ENCODE measurements at places on chromosomes 13 and 19.

DNA sequence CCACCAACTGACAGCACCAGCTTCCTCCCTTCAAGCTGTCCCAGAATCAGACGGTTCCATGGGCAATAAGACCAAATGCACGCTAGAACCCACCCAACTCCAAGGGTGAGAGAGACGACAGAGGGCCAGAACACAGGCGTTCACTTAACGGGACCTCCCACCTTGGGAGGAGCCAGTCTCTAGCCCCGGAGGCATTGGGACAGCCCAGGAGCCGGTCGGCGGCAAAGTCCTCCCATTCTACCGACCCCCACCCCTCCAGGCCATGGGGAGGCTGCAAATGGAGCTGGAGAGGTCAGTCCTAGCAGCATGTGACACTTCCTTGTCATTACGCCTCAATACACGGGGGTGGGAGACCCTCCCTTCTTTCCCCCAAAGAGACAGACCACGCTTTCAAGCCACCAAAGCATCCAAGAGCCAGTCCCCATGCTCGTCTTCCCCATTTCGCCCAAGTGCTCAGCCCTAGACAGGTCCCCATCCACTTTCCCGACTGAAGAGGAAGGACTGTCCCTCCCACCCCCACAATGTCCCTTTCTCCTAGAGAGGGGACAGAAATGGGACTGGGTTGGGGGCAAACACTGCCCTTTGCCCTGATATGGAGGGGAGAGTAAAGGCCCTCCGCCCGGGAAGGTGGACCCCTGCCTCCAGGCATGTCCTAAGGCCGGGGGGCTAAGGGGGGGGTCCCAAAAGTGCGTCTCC, 964 bp downstream of the KHSRP start:
- DNase-seq = no peak

GRCh38 chr13:22218797-22219196, 547.9 kb downstream of the FGF9 start:
- DNase-seq = no peak

DNA sequence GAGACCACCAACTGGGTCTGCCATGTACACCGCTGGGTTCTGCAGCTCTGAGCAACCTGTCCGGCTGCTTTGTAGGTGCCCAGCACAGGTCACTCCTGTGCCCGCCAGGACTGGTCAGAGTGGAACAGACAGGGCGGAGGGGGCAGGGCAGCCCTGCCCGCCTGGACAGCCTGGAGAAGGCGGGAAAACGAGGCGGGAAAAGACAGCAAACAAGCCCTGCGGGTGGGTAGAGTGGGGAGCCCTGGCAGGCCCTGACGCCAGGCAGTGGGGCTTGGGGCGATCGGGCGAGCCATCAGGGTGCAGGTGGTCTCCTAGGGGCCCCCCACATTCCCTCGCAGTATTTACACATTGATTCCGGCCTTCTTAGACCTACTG, 533 bp upstream of the UHRF1 start:
- DNase-seq = no peak

DNA sequence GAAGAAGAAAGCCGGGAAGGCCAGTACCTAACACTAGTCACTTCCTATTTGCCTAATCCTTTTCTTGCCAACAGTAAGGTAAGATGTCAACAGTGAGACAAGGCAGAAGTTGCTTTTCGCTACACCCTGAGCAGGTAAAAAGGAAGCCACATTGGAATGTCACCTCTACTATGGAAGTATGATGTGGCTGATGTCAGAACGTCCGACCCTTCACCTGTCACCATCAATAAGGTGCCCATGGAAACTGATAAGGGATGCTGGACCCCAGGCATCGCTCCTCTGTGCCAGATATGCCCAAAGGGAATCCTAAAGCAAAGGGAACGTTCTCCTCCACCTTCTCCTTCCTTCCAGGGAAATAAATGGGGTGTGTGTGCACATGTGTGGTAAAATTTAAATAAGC, 34.3 kb downstream of the COL4A1 start:
- DNase-seq = no peak

GRCh38 chr19:5246554-5247155, 94.0 kb downstream of the PTPRS start:
- no peak for DNase-seq

- DNase-seq = no peak
Observed at GRCh38 chr13:53206455-53206854, 177.8 kb downstream of the OLFM4 start.

- no peak for DNase-seq
Observed at GRCh38 chr19:12786141-12786870, 5.0 kb upstream of the JUNB start.

DNA sequence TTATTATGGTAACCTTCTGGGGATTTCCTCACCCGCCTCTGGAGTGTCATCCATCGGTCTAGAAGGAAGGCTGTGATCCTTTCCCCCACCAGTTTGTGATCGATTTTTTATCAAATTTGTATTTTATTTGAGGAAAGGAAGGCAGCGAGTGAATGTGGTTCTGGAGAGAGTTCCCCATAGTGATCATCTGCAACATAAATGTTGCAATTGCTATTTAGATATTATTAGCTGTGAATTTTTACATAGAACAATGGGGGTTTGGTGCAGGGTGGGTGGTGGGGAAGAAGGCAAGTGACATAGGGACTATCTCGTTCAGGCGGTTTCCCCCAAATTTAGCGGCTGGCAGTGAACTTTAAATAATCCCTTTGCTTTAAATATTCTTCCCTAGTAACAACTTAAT, 1.2 kb downstream of the CDK8 start:
- no peak for DNase-seq

GRCh38 chr13:21365574-21365973, 93.5 kb downstream of the ZDHHC20 start:
- no peak for DNase-seq

DNA sequence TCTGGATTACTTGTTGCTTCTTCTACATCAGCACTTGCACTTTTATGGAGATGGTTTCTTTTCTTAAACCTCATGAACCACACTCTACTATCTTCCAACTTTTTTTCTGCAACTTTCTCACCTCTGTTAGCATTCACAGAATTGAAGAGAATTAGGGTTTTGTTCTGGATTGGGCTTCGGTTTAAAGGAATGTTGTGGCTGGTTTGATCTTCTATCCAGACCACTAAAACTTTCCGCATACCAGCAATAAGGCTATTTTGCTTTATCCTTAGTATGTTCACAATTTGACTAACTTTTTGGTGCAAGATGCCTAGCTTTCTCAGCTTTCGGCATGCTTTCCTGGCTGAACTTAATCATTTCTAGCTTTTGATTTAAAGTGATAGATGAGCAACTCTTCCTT, 666.7 kb upstream of the MIR17HG start:
- DNase-seq = no peak

DNA sequence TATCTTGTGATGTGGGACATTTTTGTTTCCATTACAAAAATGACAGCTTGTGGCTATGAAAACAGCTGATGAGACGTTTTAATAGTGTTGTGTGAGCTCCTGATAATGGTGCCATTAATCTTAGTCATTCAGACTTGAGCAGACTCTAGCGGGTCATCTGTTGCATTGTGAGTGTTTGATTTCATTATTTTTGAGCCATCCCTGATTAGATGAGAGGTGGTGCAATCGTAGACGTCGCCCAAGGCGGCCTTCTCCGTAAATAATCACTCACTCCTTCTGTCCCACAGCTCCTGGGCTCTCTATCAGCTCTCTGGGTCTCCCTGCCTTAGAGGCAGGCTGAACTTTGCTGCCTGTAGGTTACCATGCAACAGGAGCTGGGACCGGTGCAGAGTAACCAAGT, 528.0 kb upstream of the SGCG start:
- no peak for DNase-seq

DNA sequence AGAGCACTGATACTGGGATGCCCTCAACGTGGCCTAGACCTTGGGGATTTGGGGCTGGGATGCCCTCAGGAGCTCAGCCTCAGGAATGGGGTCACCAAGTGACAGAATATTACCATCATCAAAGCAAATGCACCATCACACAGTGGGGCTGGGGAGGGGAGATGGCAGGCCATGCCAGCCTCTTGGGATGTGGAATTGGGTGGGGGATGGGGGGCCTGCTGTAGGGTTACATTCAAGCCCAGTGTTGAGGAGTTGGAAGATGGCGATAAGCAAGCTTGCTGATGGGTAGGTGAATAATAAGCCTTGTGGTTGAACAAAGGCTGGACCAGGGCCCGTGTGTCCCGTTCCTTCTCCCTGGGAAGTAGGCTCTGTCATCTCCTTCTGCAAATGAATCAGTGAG, 69.1 kb upstream of the GPR12 start:
- DNase-seq = no peak

GRCh38 chr13:97231829-97232196, 9.7 kb downstream of the MBNL2 start:
- DNase-seq = no peak

DNA sequence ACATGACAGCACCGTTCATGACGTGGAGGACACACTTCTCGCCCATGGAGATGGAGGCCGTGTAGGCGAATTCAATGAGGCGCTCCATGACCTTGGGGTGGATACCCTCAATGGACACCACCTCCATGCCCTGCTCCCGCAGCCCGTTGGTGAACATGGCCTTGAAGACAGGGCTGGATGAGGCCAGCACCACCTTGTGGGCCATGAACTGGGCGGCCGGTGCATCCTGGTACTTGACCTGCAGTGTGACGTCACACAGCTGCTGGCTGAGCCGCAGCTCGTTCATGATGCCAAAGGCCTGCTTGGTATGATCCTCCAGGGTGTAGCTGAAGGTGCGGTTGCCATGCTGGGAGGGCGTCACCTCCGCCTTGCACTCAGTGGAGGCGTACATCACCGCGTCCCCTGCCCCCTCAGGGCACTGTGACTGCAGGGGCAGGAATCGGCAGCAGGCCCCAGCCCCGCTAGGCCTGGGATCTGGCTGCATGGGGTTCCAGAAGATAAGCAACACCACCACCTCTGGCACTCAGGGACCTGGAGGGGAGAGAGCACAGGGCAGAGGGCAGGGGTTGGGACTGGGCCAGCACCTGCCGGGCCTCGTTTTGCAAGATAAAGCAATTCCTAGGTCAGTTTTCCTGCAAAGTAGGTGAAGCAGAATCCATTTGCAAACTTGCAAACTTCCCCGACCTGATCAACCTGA, 3.5 kb downstream of the KEAP1 start:
- no peak for DNase-seq

DNA sequence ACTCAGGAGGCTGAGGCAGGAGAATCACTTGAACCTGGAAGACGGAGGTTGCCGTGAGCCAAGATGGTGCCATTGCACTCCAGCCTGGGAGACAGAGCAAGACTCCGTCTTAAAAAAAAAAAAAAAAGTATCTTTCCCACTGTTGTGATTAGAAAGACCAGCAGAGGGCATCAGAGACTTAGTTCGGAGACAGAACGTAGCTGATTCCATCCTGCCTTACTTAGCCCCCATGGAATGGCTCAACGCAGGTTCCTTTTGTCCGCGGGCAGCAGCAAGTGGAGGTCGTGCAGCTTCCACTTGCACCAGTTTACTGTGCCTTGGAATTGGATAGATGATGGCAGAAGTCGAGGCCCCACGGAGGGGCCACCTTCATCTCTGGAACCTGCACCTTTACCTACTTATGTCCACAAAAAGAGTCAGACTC, 8.1 kb downstream of the TIMM29 start:
- DNase-seq = no peak

DNA sequence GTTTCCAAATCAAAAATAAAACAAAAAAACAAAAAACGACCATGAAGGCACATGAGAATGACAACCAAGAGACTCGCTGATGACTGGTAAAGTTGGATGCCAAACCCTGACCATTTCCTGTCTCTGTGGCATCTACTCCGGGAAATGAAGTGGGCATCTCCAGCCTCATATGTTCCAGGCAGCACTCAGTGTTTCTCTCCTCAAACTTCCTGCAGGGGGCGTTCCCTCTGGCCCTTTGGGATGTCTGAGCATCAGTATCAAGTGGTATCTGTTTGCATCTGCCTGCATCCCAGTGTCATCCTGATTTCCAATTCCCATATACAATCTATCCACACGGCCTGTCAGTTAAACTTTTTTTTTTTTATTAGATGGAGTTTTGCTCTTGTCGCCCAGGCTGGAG, 9.8 kb upstream of the SIGLEC12 start:
- no peak for DNase-seq

GRCh38 chr19:54577334-54577733, 3.7 kb downstream of the LILRA2 start:
- DNase-seq = no peak

DNA sequence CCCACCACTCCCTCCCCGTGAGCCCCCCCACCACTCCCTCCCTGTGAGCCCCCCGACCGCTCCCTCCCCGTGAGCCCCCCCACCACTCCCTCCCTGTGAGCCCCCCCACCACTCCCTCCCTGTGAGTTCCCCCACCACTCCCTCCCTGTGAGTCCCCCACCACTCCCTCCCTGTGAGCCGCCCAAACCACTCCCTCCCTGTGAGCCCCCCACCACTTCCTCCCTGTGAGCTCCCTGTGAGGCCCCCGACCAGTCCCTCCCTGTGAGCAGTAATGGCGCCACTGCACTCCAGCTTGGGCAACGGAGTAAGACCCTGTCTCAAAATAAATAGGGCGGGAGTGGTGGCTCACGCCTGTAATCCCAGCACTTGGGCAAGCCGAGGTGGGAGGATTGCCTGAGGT, 9.9 kb downstream of the ABCA7 start:
- no peak for DNase-seq

DNA sequence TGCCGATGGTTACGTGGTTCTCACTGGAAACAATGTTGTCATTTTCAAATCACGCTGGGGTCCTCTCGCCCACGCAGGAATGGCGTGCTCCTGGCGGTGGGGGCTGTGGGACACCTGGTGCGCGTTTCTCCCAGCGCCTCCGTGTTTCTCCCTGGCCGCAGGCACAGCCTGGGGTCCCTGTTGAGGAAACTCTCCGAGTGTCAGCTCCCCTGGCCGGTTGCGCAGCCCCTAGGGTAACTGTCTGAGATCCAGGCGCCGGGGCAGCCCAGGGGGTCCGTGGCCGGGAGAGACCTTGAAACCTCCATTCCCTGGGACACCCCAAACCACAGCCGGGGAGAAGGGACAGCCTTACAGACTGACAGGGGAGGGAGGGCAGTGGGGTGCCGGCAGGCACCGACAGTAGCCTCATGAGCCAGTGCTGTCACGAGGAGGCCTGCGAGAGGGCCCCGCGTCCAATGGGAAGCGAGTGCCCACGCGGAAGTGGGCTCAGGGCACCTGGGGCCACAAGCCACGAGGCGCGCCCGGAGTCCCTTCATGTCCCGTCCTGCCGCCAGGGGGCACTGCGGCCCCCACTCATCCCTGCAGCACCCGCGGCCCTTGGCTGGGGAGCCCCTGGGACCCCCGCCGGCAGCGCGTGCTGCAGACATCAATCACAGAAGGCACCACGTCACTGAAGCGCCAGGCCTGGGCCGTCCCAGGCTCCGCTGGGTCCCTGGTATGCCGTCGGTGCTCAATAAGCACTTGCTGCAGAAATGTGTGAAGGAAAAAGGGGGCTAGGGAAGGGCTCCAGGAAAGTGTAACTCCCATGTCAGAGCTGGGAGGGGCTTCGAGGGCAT, 9.5 kb downstream of the ADAMTSL5 start:
- no peak for DNase-seq

DNA sequence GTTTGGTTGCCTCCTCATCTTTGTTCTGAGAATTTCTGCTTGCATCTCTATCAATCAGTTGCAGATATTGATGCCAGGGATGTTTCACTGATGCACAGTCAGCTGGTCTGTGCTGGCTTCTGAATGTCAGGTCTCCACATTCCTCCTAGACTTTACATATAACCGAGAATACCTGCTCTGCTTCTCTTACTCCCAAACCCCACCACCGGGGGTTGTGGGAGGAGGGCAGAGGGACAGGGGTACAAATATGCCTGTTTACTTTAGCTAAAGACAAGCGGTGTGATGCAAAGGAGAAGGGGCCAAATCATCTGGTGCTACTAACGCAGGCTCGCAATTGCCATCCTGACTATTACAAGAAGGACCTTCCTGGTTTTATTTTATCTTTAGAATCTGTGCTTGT, 17.4 kb upstream of the KLHL1 start:
- DNase-seq = no peak

- DNase-seq = no peak
Observed at GRCh38 chr19:6532244-6532999, 1.6 kb downstream of the TNFSF9 start.

Data from NCI-H187 (cell line).